Mucosa of descending colon (tissue), 3 donors: ENCODE measurements at places on chromosomes 1 and 21. TPM values are rescaled to one million over a fixed set of nuclear protein-coding genes. Genes with fewer than 3 reads are reported as not detected.

DNA sequence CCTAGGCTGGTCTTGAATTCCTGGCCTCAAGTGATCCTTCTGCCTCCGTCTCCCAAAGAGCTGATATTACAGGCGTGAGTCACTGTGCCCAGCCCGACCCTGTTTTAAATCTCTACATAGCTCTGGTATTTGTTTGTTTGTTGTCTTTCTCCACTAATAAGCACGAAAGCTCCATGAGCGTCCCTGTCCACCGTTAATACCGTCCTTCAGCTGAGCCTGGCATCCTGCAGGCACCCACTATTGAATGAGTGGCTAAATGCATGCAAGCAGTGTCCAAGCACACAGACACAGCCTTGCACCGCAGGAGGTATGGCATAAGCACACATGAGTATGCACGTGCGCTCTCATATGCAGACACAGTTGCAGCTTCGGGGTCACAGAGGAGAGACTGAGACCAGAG lies 4.5 kb upstream of the COL16A1 start:
- no peak for DNase-seq

PCP4 gene
- 23.6 TPM for total RNA-seq

DNA sequence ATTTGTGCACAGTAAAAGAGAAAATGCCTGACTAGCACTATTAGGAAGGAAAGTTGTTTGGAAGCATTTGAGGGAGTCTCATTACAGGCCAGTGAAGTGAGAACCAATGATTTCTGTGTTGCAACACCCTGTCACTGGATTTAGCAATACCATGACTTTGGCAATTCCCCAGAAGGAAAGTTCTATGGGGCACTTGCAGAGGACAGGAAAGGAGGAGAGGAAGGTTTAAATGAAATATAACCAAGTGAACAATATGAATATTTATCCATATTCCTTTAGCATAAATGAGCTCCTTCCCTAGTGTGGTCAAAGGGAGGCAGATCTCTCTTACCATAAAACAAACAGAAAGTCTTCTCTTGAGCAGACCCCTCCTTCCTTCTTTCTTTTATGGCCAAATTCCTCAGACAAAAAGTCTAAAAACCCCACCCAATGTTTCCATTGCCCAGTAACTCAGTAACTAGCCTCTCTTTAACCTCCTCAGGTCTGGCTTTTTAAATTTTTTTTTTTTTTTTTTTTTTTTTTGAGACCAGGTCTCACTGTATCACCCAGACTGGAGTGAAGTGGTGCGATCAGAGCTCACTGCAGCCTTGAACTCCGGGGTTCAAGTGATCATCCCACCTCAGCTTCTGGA lies 5.5 kb downstream of the TLR5 start:
- DNase-seq = no peak

GRCh38 chr1:64962441-64962840 lies 3.9 kb downstream of the JAK1 start:
- DNase-seq = no peak

GRCh38 chr1:20089328-20090077 lies 19.5 kb downstream of the PLA2G5 start:
- DNase-seq = no peak

DNA sequence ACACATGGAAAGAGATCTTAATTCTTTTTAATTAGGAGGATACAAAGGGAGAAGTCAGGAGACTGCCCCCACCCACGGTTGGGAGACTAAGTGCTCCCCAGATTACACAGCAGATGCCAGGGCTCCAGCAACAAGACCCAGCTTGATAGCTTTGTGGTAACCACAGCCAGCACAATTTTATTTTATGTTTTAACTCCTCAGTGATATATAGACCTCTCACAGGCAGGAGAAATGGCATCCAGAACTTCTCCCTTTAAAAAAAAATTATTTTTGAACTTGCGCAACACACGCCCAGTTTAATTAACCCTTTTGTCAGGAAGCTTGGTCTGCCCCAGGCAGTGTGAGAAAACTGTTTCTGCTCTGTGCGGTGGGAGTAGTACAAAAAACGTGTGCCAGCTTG lies 62.6 kb upstream of the ACOT11 start:
- no peak for DNase-seq

GRCh38 chr21:26148840-26149354 lies 21.7 kb downstream of the APP start:
- DNase-seq = no peak

- DNase-seq = no peak
Measured at GRCh38 chr1:107499139-107499744, 358.4 kb downstream of the NTNG1 start.

- no peak for DNase-seq
Measured at GRCh38 chr1:11484321-11484655, 5.3 kb downstream of the DISP3 start.

DNA sequence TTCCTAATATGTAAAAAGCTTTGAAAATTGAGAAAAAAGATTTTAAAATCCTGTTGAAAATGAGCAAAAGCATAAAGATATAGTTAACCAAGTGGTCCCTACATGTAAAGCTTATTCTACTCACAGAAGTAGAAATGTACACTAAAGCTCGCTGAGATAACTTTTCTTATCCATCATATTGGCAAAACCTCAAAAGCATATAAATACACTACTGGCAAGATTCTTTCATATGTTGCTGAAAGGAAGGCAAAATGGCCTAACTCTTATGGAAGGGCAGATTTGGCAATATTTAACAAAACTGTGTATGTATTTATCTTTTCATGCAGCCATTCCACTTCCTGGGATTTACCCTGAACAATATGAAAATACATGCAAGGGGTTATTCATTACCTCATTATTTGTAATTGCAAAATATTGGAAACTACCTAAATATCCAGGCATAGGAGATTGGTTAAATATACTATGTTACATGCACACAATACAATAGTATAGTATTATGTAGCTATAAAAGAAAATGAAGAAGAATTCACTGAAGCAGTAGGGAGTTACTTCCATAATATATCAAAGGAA lies 43.2 kb upstream of the LYPLAL1 start:
- no peak for DNase-seq

- no peak for DNase-seq
Measured at GRCh38 chr21:42003051-42003461, 7.1 kb downstream of the ZBTB21 start.
